ENCODE measurements at places on chromosomes 16 and 17.

GRCh38 chr17:42566883-42567573 is at the start of gene MLX:
Gene MLX, plus strand, starts transcription at chr17:42567100. Its CDS starts 25 bp downstream, at chr17:42567125.
- peak; percentile 79 for DNase-seq

GRCh38 chr17:42548993-42549755 is 3.5 kb upstream of the HSD17B1 start:
- DNase-seq, result no peak

DNA sequence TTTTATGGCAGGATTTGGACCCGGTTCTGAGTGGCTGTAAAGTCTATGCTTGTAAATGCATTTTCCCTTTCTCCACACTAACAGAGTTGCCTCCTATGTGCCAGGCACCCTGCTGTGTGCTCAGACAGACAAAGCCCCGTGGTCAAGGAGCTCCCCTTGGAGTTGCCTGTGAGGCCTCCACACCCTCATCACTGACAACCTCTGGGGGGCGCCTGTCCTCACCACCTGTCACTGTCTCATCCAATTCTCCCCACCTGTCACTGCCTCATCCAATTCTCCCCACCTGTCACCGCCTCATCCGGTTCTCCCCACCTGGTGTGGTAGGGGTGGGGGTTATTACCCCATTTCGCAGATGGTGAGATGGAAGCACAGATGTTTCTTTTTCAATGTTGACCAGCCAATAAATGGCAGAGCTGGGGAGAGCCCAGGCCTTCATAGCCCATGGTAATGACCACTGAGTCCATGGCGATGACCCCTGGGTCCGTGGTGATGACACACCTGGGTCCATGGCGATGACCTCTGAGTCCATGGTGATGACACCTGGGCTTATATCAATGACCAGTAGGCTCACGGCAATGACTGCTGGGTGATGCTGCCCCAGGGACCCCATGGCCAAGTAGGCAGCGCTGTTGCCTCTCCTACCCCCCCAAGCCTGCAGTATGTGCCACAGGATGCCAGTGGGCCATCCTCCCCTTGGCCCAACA is 150.1 kb downstream of the IRF8 start:
- no peak for DNase-seq

- DNase-seq, result no peak
Measured at GRCh38 chr16:30977502-30977901, 7.5 kb upstream of the HSD3B7 start.

GRCh38 chr16:82091241-82091640 is 56.2 kb downstream of the HSD17B2 start:
- no peak for DNase-seq

Data from stimulated activated CD8-positive, alpha-beta memory T cell treated with anti-CD3 and anti-CD28 coated beads, Interleukin-15, amount 100 ng/mL, for 1 hour (primary cell).